ENCODE measurements at places on chromosomes 16 and 17.

GRCh38 chr17:40720899-40721298, 17.3 kb upstream of the KRT24 start:
- peak; percentile 17 for DNase-seq

DNA sequence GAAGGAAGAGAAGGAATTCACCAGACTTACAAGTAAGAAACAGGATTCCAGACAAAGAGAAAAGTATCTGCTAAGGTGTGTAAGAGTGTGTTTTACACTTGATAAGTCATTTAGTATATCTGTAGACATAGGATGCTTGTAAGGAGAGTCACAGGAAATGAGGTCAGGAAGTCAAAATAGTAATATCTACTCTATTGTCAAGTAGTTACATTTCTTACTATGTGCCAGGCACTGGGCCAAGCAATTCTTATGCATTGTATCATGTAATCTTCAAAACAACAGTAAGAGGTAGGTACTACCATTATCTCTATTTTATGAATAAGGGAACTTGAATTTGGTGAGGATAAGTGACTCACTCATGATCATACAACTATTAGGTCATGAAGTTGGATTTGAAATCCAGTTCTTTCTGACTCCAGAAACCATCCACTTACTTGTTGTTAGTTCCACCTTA, 129.1 kb downstream of the SNX11 start:
- no peak for DNase-seq

GRCh38 chr16:80466024-80466987, 74.5 kb upstream of the DYNLRB2 start:
- peak; percentile 95 for DNase-seq

DNA sequence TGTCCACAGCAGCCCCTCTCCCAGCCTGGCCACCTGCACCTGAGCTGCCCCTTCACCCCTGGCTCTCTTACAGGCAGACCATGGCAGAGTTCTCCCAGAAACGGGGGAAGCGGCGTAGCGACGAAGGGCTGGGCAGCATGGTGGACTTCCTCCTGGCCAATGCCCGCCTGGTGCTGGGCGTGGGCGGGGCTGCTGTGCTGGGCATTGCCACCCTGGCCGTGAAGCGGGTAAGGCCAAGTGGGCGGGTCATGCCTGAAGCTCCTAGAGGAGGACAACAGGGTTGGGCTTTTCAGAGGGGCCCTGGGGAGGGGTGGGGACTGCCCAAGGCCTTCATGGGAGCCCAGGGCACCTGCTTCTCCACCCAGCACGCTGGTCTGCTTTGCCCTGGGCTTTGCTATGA, 2.2 kb downstream of the MIEF2 start:
- DNase-seq = no peak

GRCh38 chr16:17359788-17360390, 110.9 kb downstream of the XYLT1 start:
- no peak for DNase-seq

DNA sequence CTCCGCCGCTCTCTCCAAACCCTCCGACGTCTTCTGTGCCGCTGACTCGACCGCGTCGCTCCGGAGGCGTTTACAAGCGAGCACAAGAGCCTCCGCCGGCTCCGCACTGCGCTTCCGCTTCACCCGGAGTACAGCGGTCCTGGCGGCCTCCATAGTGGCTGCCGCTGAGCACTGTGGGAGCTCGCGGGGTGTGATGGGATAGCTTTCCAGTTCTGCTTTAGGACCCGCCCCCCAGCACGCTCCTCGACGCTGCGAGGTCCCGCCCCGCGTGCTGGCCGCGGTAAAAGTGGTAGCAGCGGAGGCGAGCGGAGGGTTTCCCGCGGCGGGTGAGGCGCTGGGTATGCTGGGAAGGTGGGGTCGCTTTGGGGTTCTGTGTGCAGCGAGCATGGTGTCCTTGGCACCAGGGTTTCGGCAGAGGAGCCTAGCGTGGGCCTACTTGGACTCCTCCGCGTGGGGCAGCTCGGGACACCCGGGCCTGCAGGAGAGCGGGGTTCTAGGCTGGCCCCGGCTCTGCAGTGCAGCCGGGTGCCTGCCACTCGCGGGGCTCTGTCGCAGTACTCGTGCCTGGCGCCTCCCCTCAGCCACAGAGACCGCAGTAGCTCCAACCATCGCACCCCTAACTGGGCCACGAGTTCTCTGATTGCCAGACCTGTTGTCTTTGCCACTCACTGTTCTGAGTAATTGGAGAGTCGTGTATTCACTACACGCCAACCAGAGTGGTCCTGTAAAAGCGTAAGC, at the start of the genes PRMT7 and SLC7A6OS:
Gene PRMT7 (plus strand): TSS at position 246 of the 738 bp plus-strand sequence. CDS start 4,961 bp downstream, outside the sequence.
Gene SLC7A6OS (minus strand): TSS at position 173 of the 738 bp plus-strand sequence. CDS start 20 bp downstream, at position 153.
- peak; percentile 97 for DNase-seq

- no peak for DNase-seq
Measured at GRCh38 chr17:61442136-61442775, 10.0 kb upstream of the TBX4 start.

GRCh38 chr17:83055911-83056582, 23.4 kb upstream of the METRNL start:
- DNase-seq = no peak

GRCh38 chr17:36188891-36189306, 7.7 kb downstream of the CCL3L1 start:
- DNase-seq = no peak

- DNase-seq = no peak
Measured at GRCh38 chr17:16930571-16931317, 41.2 kb downstream of the TNFRSF13B start.

GRCh38 chr16:4944333-4945281, 7.7 kb upstream of the PPL start:
- DNase-seq = peak; percentile 73

GRCh38 chr17:49518346-49519078, 23.4 kb downstream of the NGFR start:
- DNase-seq = no peak

DNA sequence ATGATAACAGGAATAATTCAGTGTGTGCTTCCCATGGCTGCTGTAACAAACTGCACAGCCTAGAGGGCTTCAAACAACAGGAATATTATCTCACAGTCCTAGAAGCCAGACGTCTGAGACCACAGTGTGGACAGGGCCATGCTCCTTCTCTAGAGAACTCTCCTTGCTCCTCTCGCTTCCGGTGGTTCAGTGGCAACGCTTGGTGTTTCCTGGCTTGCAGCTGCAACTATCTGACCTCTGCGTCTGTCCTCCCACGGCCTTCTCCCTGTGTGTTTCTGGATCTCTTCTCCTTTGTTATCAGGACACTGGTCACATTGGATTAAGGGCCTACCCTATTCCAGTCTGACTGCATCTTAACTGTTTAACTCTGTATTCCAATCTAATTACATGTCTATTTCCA, 414.3 kb downstream of the MAF start:
- no peak for DNase-seq

GRCh38 chr17:68418876-68419275, 38.4 kb downstream of the WIPI1 start:
- DNase-seq = no peak

DNA sequence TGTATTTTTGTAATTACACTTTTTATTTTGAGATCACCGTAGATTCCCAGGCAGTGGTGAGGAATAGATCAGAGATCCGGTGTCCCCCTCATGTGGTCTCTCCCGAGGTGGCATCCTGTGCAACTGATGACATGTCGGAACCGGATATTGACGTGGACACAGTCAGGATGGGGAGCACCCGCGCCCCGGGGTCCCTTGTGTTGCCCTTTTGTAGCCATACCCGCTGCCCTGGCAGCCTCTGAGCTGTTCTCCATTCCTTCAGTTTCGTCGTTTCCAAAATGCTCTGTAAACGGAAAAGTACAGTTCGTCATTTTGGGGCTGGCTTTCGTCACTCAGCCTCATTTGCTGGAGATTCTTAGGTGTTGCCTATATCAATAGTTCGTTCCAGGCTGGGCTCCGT, 14.2 kb downstream of the JPH3 start:
- no peak for DNase-seq

DNA sequence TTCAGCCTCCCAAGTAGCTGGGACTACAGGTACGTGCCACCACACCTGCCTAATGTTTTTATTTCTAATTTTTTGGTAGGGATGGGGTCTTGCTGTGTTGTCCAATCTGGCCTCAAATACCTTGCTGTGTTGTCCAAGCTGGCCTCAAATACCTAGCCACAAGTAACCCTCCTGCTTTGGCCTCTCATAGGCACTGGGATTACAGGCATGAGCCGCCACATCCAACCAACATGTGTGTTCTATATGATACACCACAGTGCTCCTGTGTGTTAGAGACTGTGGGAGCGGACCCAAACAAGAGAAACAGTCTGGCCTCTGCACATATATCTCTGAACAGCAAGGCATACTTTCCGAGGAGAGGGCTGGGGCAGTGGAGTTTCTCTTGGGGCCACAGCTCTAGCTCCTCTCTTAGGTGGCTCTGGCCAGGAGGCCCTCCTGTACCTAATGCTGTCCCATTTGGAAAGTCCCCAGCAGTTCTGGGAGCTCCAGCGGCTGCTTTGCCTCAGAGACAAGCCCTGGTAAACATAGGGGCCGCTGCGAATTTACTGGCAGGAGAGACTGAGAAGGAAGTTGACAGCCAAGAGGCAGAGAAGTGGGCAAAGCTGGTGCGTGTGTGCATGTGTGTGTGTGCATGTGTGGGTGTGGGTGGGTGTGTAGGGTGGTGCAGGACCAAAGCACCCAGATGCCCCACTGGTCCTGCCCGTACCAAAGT, 95.0 kb downstream of the RAB11FIP4 start:
- no peak for DNase-seq

DNA sequence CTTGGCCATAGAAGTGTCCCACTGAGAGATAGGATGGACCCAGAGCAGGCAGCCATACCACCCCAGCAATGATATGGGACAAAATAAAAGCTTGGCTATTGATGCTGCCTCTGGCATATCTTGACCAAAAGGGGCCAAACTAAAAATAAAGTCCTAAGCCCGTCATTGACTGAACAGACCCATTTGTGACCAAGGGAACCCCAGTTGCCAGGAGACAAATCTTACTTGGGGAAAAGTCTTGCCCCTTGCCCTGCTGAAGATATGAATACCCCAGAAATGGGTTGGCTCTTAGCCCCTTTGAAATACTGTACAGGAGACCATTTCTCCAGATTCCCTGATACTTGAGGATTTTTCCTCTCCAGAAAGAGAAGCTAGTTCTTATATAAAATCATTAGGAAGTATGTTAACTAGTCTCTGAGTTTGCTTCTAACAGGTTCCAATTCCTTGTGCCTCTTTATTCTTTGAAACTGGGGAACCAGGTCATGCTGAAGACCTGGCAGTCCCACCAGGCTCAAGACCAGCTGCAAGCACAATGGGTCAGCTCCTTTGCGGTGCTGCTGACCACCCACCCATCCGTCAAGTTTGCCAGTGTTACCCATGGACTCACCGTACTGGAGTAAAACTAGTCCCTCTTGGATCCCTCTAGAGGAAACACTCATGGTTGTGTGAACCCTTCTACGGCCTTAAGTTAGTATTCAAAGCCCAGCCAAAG, 31.0 kb upstream of the LCMT1 start:
- no peak for DNase-seq

DNA sequence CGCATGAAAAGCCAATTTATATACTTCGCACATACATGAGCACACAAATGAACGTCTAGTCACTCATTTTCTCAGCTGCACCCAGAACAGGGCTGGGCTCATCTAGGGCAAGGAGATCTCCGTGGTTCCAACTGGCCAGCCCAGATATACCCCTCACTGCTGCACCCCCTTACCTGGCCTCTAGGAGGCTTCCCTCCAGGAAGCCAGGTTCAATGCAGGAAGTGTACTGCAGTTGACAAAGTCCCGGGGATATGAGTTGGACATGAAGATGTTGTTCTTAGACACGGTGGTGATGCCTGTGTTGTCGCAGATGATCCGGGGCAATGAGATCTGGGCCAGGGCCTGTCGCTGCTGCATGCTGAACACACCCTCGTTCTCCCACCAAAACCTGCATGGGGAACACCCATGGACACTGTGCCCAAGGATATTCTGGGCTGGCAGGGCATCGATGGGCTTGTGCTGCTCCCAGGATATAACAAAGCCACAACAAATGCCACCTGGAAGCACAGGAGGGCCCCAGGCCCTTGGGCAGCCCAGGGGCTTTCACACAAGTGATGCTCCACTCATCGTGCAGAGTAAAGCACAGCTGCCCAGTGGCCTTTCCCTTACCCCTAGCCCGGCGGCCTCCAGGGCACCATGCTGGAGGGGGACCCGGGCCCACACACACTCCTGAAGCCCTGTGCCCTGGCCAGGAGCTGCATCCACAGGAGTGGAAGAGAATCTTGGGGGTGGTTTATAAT, 10.1 kb downstream of the MPO start:
- no peak for DNase-seq

GRCh38 chr16:54193665-54194333, 92.8 kb downstream of the IRX3 start:
- DNase-seq = peak; percentile 91

DNA sequence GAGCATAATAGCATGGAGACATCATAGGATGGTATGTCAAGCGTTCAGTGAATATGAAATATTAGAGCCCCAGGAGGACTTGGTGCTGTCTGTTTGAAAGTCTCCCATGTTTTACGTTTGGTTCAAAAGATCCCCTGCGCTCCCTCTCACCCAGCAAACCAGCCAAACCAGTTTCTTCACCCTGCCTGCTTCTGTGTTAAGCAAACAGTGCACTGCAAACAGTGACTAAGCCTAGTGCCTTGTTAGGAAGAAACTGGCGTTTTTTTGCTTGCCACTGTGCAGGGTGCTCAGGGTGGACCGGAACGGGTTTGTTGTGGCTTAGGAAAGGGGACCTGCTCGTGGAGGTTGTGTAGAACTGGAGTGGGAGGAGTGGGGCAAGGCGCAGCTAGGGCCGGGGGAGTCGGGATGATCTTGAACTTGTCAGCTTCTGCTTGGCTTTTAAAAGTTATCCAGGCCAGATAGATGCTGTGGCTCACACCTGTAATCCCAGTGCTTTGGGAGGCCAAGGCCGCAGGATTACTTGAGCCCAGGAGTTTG, 7.7 kb downstream of the CDH1 start:
- peak; percentile 45 for DNase-seq

DNA sequence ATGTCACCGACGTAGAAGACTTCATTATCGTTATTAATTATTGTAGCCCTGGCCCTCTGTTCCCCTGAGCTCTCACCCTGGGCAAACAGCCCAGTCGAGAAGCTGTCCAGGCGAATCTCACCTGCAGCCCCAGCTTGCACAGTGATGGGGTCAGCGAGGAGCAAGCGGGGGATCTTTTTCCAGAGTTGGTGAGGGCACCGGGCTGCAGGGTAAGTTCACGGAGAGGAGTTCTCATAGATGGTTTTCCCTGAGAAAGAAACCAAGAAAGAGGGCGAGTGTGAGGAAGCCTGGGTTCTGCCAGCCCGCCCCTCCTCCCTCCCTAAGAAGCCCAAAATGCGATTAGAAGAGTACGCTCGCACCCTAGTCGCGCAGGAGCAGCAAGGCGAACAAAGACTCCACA, 436 bp downstream of the SPAG5 start:
- DNase-seq = no peak

DNA sequence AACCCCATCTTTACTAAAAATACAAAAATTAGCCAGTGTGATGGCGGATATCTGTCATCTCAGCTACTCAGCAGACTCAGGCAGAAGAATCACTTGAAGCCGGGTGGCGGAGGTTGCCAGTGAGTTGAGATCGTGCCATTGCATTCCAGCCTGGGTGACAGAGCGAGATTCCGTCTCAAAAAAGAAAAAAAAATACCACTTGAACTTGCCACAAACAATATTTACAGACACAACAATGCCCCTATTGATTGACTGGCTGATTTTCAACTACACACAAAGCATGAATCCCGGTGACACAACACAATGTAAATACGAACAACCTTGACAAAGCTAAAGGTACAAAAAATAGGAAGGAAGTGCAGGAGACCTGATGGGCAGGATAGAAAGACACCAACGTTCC, 49.3 kb downstream of the NXN start:
- no peak for DNase-seq
